Stimulated activated CD4-positive, alpha-beta T cell treated with anti-CD3 and anti-CD28 coated beads, TNF-alpha, amount 100 ng/mL, for 4 hours (primary cell): ENCODE measurements at places on chromosomes 13 and 19.

DNA sequence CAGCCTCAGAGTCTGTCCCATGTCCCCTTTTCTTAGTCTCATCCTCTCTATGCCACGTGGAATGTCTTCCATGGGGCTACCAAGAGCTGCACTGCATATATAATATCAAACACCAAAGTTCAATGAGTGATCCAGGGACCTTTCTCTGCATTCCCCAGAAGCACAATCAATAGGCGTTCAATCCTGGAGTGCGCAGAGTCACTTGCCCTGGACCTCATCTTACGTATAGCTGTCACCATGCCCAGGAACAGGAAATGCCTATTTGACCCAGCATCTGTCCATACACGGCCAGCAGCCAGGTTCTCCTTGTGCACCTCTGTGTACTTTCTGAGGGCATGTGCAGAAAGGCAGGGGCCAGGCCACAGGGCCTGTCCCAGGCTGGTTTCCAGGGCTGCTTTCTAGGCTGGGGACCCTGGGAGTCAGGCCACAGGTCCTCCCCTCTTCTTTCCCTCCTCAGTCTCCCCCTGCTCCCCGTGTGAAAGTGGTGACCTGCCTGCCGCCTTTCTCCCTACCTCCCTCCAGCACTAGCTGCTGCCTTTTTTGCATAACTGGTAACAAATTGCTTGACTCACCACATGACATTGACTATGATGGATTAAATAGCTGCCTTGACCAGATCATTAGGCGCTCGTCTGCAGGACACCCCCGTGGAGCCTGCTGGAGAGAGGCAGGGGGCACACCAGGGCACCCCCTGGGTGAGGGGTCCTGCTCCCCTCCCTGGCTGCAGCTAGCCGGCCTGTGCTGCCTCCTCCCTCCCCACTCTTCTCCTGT lies 222.0 kb downstream of the ZNF536 start:
- DNase-seq: no peak

GRCh38 chr13:42048684-42049453 lies 421 bp downstream of the DGKH start:
- peak; percentile 40 for DNase-seq

DNA sequence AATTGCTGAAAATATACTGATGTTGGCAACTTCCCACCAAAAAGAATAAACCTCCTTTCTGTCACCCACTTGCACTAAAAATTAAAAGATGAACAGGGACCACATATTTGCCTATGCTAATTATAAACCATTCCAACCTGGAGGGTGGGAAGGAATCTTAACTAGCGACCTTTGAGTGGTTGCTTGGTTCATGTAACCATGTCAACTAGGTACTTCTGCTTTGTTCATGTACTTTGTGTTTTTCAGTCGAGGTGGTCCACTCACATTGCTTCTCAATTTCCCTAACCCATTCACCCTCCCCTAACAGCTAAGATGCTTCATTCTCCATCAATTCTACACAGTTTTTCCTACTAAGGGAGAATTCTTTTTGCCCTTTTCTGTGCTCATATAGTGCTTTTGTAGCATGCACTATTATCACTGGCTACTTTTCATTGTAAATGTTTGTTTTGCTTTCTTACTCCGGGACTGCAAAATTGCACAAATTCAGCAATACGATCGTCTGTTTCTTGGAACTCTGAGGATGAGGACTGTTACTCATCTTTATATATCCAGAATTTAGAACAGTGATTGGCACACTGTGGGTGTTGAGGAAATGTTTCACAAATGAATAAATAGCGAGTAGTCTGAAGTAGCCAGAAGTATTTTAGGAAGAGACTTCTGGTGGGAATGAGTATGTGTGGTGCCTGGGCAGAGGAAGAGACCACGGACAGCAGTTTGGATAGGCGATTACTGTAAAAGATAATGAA lies 187.5 kb downstream of the GPC6 start:
- DNase-seq: no peak

DNA sequence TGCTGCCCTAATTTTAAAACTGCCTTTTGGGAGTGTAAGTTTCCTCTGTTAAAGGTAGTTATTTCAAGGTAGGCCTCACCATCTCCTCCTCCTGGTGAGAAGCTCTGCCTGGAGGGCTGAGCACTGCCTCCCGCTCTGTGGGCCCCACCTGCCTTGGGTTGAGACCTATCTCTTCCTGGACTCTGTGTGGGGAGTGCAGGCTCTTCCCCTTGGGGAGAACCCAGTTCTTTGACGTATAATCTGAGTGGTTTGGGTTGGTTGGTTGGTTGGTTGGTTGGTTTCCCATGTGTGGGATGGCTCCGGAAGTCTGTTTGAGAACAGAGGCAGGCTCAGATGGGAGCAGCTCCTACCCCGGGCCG lies 39.1 kb downstream of the ACTN4 start:
- no peak for DNase-seq

DNA sequence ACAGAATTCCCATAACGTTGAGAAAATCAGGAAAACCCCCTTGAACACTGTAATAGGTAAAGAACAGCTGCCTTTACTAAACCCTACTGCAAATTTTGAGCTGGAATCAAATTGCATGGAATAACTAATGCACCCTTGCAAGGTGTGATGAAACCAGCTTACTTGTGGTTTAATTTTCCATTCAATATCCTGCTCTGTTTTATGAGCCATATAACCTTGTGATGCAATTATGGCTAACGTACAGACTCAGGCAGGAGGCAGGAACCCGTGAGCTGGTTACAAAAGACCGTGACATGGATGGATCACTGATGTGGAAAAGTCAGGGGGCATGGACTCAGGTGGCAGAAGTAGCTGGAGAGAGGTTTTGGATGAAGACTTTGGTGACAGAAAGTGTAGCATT lies 438.6 kb downstream of the COG6 start:
- no peak for DNase-seq

DNA sequence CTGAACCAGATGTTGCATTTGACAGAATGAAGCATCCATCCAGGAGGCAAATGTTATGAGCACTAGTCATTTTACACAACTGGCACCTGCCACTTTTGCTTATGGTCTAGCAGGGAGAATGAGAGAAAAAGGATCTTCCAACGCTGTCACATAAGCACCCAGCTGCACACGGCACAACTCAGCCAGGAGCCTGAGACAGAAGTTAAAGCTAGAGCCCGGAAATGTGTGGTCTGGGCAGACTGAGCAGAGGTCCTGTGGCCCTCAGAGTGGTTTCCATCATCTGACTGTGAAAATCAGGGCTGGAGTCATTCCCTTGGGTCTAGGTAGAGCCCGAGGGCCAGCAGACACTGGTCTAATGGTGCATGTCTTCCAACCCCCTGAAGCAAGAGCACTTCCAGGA lies 78.4 kb upstream of the XPO4 start:
- DNase-seq: no peak

DNA sequence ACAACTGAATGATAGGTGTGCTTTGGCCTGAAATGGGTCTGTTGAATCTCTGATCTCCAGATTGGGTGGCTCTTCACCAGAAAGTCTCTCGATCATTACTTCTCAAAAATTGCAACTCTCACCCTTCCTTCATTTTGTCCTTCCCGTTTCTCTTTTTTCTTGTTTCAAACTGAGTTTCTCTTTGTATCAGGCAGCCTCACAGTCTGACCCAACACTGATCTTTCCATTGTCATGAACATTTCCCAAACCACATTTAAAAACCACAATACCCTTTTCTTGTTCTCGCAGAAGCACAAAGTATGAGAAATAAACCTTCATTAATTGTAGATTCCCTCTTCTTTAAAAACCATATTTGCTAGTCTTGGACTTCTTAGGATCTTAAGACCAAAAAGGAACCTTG lies 33.6 kb upstream of the HMGB1 start:
- no peak for DNase-seq
